ENCODE measurements at places on chromosomes 2 and 18.

DNA sequence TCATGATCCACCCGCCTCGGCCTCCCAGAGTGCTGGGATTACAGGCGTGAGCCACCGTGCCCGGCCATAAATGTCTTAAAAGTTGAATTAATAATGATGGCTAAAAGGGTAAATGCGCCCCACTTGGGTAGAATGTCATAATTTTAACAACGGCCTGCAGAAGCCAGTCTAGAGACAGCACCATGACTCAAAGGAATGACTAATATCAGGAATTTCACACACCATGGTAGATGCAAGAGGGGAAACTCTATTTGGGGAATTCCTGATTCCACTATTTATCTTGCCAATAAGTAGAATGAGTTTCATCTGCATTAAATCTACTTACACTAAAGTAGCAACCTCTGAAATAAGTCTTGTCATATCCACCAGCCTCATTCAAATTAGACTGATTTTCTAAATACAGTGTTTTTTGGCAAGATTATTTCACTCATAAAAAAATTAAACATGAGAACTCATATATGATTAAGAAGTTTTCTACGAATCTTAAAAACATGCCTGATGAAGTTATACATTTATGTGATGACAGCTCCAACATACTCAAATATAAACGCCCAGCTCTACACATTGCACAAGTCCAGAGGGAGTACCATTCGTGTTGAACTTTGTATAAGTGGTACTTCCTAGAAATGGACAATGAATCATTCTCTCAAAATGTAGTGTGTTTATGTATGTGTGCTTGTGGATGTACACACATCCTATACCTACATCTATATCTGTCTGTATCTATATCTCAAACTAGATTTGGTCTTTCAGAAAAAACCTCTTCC lies 309.7 kb downstream of the IRS1 start:
- no peak for DNase-seq

DNA sequence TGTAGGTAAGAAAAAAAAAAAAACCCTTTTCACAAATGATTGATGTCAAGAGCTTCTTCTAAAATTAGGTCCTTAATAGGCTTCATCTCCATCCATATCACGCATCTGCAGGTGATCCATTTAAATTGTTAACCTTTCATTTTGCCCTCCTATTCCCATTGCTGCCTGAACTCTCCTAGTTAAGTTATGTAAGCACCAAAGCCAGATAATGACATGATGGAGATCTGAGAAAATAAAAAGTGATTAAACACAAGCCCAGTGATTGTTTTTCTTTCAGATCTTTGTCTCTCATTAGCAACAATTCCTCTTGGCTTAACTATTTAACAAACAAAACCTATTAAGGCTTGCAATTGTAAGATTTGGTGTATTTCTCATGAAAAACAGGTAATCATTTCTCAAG lies 20.0 kb downstream of the LANCL1 start:
- DNase-seq = no peak

- no peak for DNase-seq
Observed at GRCh38 chr18:12589448-12589847, 68.5 kb downstream of the SPIRE1 start.

DNA sequence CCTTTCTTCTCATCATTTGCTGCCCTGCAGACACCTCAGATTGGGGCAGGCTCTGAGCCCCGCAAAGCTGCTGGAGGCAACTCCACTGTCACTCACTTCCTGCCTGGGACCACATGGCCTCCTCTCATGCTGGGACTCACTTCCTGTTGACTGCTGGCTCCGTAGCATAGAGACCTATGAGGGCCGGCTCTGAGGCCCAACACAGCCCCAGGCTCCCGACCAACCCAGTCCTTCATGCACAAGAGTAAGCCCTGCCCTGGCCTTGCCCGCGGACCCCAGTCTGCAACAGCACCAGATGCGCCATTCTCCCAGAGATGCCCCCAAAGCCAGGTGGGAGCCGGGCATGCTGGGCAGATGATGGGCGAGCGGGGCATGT lies 55.7 kb downstream of the DNMT3A start:
- DNase-seq = peak; percentile 74

DNA sequence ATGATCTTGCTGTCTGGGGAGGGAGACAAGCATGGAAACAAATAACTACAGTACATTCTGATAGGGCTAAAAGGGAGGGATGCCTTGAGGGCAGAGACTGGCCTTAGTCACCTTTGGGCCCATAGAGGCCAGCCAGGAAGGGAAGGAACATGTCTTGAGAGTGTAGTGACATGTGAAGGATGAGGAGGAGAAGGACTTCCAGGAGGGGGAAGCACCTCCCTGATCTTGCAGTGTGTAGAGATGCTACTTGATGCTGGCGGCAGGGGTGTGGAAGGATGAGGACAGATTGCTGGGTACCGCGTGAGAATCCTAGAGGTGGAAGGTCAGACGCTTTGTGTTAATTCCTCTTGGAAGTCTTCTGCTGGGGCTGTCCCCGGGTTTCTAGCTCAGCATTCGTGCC lies 13.1 kb downstream of the TET3 start:
- no peak for DNase-seq

DNA sequence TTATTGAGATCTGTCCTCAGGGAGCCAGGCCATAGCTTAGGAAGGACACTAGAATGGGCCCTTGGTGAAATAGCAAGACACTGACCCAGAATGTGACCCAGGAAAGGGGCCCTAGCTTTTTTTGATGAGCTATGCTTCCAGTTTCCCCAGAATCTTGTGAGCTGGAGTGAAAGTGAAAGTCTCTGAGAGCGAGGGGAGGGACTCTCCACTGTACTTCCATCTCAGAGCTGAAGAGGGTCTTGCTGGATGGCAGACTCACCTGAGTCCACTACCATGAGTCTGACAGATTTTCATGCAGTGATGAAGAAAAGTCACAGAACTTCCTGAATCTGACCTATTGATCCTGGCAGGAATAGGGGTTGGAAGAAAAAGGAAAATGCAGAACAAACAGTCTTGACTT lies 3.1 kb downstream of the ARHGAP25 start:
- no peak for DNase-seq

- DNase-seq = no peak
Observed at GRCh38 chr2:210562502-210563080, 6.2 kb downstream of the CPS1 start.

DNA sequence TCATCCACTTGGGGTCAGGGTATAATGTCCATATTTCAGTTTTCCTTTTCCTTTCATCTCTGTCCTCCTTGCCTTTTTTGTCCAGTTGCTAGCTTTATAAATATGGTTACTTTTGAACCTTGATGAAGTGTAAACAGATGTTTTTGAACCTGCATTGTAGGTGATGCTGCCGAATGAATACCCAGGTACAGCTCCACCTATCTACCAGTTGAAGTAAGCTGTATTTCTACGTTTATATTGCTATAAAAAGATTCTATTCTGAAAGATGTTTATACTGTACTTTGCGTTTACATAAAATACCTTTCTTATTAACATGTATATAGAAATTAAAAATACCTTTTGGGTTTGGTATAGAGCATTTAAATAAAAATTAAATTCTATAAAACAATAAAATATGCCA lies 2.2 kb downstream of the IMPACT start:
- no peak for DNase-seq

DNA sequence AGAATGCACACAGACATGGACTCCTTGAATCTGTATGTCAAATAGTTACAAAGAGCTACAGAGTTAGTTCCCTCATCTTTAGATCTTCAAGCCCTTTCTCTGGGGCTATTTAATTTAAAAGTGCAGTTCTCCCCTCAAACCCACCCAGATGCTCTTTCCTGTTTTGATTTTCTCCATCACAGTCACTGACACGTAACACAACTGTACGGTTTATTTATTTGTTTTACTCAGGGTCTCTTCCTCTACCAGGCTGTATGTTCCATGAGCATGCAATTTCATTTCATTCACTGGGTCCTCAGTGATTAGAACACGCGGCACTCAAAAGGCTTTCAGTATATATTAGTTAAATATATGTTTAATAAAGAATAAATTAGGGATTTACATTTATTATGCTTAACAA lies 94.7 kb downstream of the DOCK10 start:
- no peak for DNase-seq

DNA sequence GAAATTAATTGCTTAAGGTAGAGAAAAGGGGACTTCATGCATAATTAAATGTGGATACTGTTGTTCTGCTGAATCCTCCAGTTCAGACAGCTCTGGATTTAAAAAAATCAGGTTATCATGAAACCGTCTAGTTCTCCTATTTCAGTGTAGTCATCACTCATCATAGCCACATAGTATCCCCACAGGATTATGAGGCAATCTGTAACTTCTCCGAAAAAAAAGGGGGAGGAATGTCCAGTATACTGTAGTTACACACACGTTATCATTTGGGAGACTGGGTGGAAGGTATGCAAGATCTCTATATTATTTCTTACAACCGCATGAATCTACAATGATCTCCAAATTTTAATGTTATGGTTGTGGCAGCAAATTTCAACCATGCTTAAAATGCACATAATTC lies 114.0 kb downstream of the HIBCH start:
- no peak for DNase-seq

DNA sequence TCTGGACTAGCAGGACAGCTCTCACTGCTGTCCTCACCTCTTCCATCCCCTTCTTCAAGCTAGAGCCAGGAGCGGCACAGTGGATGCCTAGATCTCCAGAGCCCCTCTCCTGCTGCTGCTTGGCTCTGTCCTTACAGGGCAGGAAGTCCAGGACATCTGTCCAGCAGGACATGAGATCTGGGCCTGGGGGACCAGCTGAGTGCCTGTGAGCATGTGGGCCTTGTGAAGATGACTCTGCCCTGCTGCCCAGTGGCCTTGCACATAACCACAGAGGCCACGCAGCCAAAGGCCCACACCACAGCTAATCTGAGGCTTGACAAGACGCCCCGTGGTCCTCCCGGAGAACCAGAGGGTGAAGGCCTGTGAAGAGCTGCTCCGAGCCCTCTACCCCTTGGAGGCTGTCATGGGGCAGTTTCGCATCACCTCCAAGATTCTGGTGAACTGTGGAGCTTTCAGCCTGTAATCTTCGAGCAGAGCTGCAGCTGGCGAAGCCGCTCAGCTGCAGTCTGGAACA lies 516.7 kb upstream of the HS6ST1 start:
- DNase-seq = no peak

DNA sequence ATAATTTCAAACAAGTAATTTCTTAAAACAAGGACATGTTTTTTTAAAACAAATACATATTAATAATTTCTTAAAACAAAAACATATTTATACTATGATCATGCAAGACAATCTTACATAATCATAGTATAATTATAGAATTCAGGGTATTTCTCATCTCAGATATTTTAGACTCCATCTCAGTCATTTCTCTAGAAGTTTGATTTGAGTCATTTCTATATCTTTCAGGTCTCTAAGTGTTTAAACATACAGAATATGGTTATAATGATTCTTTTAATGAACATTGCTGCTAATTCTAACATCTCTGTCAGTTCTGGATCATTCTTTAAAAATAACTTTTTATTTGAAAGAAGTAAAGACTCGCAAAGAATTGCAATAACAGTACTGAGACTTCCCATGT lies 154.2 kb upstream of the KYNU start:
- DNase-seq = no peak

DNA sequence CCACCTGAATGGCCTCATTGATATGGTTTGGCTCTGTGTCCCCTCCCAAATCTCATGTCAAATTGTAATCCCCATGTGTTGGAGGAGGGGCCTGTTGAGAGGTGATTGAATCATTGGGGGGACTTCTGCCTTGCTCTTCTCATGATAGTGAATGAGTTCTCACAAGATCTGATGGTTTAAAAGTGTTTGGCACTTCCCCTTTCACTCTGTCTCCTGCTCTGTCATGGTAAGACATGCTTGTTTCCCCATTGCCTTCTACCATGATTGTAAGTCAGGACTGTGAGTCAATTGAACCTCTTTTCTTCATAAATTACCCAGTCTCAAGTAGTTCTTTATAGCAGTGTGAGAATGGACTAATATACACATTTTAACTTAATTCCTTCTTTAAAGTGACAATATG lies 146.8 kb upstream of the KCNJ3 start:
- no peak for DNase-seq

- DNase-seq = no peak
Observed at GRCh38 chr2:41736105-41736567, 311.7 kb upstream of the PKDCC start.

GRCh38 chr2:136122661-136123060 lies 4.7 kb upstream of the CXCR4 start:
- no peak for DNase-seq

DNA sequence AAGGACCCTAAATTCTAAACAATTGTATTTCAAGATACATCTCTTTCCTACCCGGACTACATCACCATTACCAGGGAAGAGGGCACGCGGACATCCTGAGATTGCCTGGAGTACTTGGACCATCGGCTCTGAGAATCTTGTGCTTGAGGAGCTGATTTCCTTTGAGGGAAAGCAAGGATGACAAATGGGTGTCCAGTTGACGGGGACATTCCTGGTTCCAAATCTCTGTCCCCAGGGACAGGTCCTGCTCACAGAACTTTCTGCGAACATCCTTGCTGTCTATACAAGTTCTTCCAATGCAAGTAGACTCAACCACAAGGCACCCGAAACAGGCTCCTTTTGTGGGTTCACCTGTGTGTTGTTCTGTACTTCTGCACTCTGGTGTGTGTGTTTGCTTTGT lies 289.5 kb upstream of the MYT1L start:
- no peak for DNase-seq

- no peak for DNase-seq
Observed at GRCh38 chr18:51943281-51943680, 396.7 kb upstream of the DCC start.

GRCh38 chr2:77372636-77373035 lies 149.5 kb downstream of the LRRTM4 start:
- no peak for DNase-seq

DNA sequence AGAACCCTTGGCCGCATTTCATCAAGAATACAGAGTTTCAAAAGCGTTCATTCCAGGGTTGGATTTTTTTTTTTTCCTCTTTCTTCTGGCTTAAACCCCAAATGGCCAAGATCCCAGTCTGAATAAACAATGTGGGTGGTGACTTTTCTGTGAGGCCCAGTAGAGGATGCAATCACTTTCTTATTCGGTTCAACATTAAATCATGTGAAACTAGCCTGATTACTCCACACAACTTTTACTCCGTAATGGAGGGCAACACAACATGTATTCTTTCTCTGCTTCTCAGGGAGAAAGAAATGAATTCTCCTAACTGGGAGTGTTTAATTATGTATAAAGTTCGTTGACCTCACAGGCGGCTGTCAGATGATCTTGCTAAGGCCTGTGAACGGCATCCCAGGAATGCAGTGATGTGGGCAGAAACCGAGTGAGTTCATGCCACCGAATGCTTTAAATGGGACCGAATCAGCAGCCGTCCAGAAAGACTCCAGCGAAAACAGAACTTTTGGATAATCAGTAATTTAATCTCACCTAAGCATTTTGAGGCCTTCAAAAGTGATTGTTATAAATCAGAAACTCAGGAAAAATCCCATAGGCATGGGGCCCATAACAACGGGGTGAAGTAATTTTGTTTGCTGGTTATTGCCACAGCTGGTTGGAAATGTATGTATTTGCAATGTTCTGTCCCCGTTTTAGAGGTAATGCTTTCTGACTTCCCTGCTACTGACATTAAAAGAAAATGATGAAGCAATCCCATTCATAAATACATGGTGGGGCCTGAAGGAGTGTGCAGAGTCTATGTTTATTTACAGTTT lies 81.5 kb downstream of the BCL2 start:
- no peak for DNase-seq

- DNase-seq = no peak
Observed at GRCh38 chr2:200270732-200271131, 35.8 kb upstream of the SPATS2L start.
